ENCODE measurements at places on chromosomes 12 and 14.

DNA sequence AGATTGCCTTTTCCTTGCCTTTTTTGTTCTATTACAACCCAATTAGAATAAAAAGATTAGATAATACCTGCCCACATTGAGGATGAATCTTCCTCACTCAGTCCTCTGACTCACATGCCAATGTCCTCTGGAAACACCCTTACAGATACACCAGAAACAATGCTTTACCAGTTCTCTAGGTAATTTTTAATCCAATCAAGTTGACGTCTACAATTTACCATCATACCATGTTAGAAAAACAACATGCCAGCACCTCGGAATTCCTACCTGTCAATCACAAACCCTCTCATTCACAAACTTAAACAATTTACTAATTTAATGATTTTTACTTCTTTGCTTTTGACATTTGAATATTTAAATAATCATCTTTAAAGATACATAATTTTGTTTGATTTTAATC, 953.8 kb downstream of the TRHDE start:
- no peak for DNase-seq

- DNase-seq, result no peak
Measured at GRCh38 chr12:104656383-104656782, 199.6 kb downstream of the CHST11 start.

DNA sequence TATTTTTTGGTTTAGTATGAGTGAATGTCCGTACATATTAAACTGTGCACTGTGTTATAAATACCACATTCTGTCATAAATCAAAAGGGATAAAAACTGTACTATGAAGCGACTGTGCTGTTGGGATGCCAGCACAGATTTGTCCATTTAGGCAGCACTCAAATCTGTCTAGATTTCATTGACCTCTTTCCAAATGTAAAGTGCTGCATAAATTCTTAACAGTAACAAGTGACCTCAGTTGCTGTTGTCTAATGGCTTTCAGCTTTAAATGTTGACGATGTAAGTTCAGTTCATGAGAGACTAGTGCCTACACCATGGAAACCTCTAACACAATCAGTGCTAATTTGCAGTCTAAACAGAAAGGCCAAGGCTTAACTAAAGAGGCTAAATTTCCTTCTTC, 531.4 kb upstream of the LMO3 start:
- no peak for DNase-seq

DNA sequence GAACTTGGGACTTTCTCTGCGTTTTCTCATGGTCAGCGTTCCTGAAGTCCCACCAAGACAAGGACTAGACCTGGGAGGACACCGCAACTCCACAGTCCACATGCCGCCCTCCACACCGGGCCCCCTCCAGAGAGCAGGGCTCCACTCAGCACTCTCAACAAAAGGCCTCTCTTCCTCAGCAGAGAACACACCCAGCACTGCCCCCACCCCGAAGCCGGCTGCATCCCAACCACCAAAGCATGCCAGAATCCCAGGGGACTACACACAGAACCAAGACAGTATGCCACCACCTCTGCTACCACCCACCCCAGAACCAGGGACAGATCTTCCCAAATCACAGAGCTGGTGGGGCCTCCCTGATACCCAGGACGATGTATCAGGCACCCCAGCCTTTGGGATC, 88.3 kb downstream of the BCL11B start:
- no peak for DNase-seq

GRCh38 chr12:86286119-86286518, 29.9 kb upstream of the MGAT4C start:
- DNase-seq, result no peak

- DNase-seq, result no peak
Measured at GRCh38 chr12:67426067-67426466, 156.9 kb downstream of the CAND1 start.

DNA sequence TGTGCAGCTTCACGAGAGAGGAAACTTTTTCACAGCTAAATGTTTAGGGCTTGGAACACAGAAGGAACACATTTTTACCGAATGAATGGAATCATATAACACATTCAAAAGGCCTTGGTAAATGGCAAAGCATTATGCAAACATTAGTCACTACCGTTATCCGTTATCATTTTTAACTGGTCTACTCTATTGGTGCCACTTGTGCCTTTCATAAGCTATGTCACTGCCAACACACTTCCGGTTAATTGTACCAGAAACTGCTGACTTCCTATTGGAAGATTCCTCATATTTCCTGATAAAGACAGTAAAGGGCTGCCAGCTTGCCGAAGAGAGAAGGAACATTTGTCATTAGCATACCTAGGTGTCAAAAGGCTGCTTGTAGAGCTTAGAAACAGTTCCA, 169.2 kb downstream of the APAF1 start:
- DNase-seq, result no peak

GRCh38 chr12:18368594-18368993, 107.3 kb downstream of the PIK3C2G start:
- no peak for DNase-seq

GRCh38 chr14:54866588-54866987, 36.0 kb downstream of the GCH1 start:
- DNase-seq, result no peak

DNA sequence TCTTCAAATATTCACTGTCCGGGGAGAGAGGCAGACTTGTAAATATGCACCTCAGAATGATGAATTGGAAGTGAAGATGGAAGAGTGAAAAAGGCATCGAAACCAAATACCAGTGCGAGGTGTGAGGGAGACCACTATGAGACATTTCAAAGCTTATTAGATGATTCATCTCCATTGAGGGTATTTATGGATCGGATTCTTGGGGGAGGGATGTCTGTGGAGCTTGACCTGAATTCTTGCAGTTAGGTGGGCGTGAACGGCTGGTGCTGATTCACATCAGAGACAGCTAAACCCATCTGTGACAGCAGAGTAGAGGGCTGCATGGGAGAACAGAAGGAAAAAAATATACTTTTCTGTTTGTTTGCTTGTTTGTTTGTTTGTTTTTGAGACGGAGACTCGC, 677.2 kb downstream of the AACS start:
- no peak for DNase-seq

- no peak for DNase-seq
Measured at GRCh38 chr12:132222096-132222807, 78.0 kb downstream of the NOC4L start.

DNA sequence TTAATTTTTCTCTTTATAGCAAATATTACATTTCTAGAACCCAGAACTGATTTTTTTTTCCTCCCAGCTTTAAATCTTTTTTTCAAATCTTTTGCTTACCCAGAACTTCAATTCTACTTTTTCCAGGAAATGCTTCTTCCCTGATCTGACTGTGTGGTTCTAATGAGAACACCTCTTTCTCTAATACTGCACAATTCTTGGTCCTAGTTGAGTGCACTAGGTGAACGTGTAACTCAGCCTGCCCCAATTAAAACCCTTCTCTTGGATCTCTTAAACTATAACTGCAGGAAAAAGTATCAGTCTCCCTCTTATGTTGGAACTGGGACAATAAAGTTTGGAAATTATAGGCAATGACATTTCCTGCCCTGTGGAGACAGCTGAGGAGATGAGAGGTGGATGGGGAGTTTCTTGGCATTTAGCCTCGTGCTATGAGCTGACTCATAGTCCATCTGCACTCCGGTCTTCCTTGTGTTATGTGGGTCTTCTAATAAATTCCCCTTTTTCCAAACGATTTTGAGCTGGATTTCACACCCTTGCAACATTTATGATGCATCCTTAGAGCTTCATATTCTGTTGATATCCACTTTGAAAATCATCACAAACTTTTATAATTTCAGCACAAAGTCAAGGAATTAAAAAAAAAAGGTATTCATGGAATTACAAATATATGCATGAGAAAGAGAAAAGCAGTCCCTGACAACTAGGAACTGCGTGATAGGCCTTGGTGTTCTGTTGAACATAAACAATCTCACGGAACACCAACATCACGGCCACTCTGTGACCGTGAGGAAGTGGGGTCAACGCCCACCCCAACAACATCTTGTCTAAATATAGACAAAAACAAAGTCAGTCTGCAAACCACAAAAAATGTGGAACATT, 52.4 kb downstream of the BRMS1L start:
- no peak for DNase-seq

GRCh38 chr14:21455912-21456667, at the start of gene CHD8:
Gene CHD8, minus strand, starts transcription at chr14:21456123. Its CDS starts 24,480 bp downstream, at chr14:21431643.
- DNase-seq, result peak; percentile 63

DNA sequence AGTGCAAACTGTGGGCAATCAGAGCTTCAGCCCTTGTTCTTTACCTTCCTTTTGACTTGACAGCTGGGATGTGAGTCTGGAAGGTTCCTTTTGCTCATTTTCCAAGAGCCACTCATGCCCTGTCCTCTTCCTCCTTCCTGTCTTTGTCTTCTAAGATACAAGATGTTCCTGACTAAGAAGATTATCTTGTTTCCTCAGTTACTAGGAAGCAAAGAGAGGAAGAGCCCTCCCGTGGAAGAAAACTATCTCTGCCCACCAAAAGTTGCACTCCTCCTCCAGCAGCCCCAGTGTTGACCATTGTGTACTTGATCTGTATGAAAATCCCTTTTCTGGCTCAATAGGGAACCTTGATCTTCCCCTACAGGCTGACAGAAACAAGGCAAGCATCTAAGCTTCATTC, 138.0 kb downstream of the C12orf75 start:
- no peak for DNase-seq

DNA sequence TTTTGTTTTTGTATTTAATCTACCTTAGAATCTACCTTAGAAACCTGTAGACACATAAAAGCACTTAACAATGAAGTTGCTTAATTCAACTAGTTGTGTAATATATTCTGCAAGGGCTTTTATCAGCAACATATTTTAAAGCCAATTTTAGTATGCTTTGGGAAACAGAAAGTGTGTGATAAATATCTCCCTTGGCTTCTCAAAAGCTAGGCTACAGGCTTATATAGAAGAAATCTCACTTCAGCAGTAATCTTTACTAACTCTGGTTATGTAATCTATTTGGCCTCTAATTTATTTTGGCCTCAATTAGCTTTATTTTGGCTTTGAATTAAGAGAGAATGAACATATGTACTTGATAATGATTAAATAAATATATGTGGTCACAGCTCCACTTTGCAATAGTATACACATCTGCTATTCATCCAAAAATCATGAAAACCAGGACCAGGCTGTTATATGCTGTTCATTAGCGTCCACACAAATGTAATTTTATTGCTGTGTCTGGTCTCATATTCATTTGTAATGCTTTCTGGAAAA, 37.2 kb downstream of the LRP6 start:
- DNase-seq, result no peak

DNA sequence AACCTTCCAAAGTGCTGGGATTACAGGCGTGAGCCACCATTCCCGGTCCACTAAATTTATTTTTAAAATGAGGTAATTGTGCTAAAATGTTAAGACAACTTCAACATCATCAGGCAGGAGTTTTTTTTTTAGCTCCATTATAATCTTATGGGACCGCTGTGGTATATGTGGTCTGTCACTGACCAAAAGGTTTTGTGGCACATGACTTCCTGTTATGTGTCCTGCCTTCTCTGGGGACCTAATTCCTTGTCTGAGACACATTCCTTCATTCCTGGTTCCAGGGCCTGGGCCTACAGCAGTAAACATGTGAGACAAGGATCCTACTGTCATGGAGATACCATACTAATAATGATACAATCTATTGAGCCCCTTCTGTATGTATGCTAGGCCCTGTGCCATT, 4.9 kb downstream of the TEX52 start:
- DNase-seq, result no peak

- peak; percentile 31 for DNase-seq
Measured at GRCh38 chr12:50734409-50735263, 29.3 kb upstream of the ATF1 start.

GRCh38 chr12:120101617-120102016, 14.9 kb downstream of the RAB35 start:
- no peak for DNase-seq

DNA sequence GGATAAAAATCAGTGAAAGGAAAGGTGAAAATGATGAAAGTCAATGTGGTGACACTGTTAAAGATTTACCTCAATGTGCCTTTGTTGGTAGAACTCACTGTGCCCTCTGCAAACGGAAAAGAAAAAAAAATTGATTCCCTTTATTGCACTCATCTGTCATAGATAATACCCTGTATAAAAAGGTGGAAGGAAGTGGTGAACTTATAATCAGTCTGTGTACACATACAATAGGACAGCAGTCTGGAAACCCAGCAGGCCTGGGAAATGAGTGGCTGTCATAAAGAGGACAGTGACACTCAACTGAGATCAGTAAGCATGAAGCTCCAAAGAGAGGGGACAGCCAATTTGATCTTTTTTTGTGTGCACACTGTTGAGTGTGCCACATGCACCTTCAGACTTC, 364.7 kb downstream of the NOVA1 start:
- DNase-seq, result no peak

DNA sequence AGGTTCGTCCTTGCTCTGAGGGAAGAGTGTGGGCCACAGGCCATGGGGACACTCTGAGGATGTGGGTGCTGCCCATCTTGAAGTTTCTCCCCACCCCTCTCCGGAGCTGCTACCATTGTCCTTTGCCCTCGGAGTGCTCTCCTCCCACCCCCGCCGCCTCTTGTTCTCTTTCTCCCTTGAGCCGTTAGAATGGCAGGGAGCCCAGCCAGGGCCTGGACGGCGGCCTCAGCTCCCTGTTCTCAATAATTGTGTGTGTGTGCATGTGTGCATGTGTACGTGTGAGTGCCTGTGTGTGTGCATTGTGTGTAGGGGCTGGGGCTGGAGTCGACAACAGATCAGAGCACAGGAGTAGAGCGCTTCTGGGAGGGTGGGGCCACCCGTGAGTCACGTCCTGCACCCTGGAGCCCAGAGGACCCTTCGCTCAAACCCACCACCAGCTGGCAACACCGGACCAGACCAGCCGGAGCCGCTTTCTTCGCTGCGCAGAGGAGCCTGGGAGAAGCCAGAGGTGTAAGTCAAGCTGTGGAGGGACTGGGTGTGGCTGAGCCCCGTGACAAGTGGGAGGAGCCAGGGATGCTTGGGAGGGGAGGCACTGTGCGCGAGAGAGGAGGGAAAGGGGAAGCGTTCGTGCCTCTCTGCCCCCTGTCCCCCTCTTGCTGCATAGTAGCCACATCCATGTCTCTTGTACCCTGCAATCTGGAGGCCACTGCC, 25.9 kb upstream of the KCNA5 start:
- DNase-seq, result no peak

- no peak for DNase-seq
Measured at GRCh38 chr12:15931590-15932053, 20.5 kb downstream of the DERA start.

All from 8988T (cell line).